ENCODE measurements at places on chromosomes 2 and 18.

DNA sequence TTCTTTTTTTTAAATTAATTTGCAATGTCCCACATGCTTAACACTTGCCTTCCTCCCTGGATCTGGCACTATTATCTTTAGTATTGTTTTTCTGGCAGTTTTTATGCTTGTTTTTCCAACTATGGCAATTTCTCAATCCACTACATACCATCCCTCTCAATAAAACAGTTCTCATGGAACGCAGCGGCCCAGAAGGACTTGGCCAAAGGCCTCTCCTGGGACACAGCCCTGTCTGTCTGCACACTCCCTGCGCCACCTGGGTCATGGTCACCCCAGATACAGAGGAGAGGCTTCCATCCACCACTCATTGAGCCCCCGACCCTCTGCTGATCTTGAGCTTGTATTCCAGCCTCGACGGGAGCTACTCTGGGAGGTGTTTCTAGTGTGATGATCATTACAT lies 91.2 kb downstream of the TWIST2 start:
- no peak for DNase-seq

DNA sequence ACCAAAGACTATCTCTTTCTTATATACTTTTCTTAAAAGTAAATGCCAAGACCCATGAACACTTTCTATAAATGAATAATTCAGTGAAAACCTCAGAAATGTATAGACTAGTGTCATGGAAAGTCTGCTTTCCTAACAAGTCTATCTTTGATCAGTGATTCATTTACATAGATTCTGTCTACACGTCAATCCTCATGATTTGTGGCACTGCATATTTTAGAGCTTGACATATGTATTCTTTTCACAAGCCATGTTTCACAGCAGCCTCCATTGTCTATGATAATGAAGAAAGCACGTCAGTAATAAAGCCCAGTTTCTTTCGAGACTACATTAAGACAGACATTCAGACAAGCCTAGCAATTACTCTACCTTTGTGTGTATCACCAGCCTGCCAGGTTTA lies 486.6 kb downstream of the IRS1 start:
- no peak for DNase-seq

DNA sequence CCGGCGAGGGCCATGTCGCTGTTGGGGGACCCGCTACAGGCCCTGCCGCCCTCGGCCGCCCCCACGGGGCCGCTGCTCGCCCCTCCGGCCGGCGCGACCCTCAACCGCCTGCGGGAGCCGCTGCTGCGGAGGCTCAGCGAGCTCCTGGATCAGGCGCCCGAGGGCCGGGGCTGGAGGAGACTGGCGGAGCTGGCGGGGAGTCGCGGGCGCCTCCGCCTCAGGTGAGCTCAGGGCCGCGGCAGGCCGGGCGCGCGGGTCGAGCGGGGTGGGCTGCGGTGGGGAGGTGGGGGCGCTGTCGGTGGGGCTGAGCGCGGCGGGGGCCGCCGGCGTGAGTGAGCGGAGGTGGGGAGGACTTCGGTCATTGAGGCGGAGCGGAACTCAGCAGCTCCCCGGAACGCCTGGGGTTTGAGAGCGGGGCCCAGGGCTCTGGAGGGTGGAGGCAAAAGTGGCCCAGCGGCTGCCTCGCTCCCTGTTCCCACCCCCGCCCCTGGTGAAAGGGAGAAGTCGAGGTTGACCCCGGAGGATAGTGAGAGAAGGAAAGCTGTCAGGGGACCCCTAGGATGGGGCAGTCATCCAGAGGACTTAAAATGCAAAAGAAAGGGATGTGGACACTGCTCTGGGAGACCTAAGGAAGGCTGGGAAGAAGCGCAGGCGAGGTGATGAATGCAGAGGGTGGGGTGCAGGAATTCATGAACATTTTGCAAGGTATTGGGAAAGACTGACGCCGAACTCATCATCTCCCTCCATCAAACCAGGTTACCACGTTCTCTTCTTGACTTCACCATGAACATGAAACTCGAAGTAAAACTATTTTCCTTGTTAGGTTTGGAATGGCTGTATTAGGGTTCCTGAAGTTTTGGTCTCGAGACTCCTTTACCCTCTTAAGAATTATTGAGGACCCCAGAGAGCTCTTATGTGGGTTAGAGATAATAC lies 633 bp downstream of the MALT1 start:
- DNase-seq = no peak

- DNase-seq = no peak
Observed at GRCh38 chr2:223526106-223526505, 76.1 kb downstream of the SCG2 start.

GRCh38 chr2:156325688-156326525 lies 6.6 kb downstream of the NR4A2 start:
- DNase-seq = no peak

DNA sequence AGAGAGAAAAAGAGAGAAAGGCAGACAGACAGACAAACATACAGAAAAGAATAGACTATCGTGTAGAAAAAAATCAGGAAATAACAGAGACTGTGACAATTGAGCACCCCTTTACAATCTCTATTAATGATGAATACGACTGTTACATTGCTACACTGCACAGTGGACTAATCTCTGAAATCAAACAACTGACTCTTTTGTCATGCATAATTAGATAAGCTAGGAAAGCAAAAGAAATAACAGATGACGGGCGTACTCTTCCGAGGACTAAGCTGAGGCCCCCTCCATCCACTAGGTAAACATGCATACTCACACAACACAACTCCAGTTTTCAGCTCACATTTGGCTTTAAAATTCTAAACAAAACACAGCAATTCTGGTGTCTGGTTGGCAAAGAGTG lies 267.0 kb downstream of the NOL4 start:
- no peak for DNase-seq

GRCh38 chr2:74567881-74568280 lies 13.4 kb downstream of the DOK1 start:
- DNase-seq = no peak

- no peak for DNase-seq
Observed at GRCh38 chr2:113057117-113057516, 1.9 kb upstream of the IL36RN start.

GRCh38 chr2:65969161-65969560 lies 465.8 kb upstream of the MEIS1 start:
- DNase-seq = no peak

DNA sequence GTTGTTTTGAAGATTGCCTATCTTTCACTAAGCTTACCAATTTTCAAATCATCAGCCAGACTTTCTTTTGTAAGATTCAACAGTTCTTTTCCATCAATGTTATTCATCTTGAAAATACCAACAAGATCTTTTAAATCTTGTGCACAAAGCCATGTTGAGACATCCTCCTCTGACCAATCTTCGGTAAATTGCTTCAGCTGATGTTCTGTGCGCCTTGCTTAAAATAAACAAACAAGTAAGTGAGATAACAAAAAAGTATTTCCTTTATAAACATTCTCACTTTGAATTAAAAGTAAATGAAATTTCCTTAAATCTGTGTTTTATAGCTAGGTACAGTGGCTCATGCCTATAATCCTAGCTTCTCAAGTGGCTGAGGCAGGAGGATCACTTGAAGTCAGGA lies 30.3 kb downstream of the WDSUB1 start:
- DNase-seq = no peak

- DNase-seq = no peak
Observed at GRCh38 chr2:122132147-122132691, 376.8 kb downstream of the TSN start.

- DNase-seq = no peak
Observed at GRCh38 chr2:198441901-198442300, 637.5 kb downstream of the PLCL1 start.

GRCh38 chr2:96913398-96914202 lies 43.7 kb upstream of the SEMA4C start:
- no peak for DNase-seq

GRCh38 chr2:233346376-233346775 lies 7.9 kb upstream of the DGKD start:
- DNase-seq = no peak

GRCh38 chr2:237636578-237636977 lies 9.2 kb downstream of the LRRFIP1 start:
- DNase-seq = no peak

DNA sequence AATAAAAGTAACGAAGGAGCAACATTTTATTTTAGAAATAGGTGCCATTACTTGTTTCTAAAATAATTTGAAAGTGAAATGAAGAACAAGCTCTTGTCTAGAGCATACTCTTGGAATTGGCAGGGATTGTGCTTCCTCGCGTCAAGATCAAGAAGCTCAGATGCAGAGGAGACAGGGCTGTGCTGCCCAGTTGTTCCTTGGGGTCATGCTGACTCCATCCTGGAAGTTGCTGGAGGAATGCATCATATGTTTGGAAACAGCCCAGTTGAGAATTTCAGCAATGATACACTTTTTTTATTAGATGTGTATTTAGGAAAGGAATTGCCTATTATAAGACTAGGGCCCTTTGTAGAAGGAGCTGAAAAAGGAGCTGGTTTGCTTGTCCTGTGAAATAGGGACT lies 17.2 kb downstream of the LTBP1 start:
- DNase-seq = no peak

GRCh38 chr2:46559261-46559660 lies 79.9 kb downstream of the TMEM247 start:
- no peak for DNase-seq

- DNase-seq = no peak
Observed at GRCh38 chr2:74767618-74768017, 66.3 kb upstream of the HK2 start.

- DNase-seq = no peak
Observed at GRCh38 chr2:198055716-198056115, 251.3 kb downstream of the PLCL1 start.

- DNase-seq = no peak
Observed at GRCh38 chr2:113376913-113377445, 60.5 kb upstream of the ZNG1B start.

GRCh38 chr2:7524195-7524594 lies 607.0 kb downstream of the RNF144A start:
- no peak for DNase-seq

GRCh38 chr2:219634951-219635751 lies 7.7 kb downstream of the SLC4A3 start:
- DNase-seq = peak; percentile 30

DNA sequence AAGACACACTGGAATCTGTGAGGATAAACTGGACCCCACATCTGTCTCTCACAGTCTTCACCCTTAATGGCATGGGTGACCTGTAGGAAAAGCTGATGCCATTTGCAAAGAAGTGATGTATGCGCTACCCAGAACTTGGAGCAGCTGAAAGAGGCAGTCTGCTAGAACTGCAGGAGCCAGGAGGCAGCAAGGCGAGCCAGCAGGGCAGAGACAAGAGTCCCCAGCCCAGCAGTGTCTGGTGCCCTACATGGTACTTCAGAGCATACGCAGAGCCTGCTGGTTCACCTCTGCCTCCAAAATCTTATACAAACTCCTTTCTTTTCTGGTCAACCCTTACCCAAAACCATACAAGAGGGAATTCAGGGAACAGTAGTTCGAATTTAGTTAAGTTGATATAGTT lies 683.1 kb upstream of the RAB6C start:
- no peak for DNase-seq

- DNase-seq = peak; percentile 8
Observed at GRCh38 chr18:7021994-7022840, 95.4 kb downstream of the LAMA1 start.

Data from head of caudate nucleus (tissue), 42 donors.